Peyer's patch (tissue), 4 donors: ENCODE measurements at places on chromosomes 5 and 9. TPM values are rescaled to one million over a fixed set of nuclear protein-coding genes. Genes with fewer than 3 reads are reported as not detected.
A peak's percentile ranks its signal among the peaks of the same experiment; 100 is the strongest.

AMBP gene
- total RNA-seq = not detected

GRCh38 chr5:122091936-122092600 is 14.0 kb upstream of the LOX start:
- no peak for DNase-seq

MAMDC4 gene
- total RNA-seq = 45.4 TPM

ITGA1 gene
- 21.2 TPM for total RNA-seq

TSLP gene
- total RNA-seq = 0.35 TPM

NPDC1 gene
- total RNA-seq = 54.2 TPM

DNA sequence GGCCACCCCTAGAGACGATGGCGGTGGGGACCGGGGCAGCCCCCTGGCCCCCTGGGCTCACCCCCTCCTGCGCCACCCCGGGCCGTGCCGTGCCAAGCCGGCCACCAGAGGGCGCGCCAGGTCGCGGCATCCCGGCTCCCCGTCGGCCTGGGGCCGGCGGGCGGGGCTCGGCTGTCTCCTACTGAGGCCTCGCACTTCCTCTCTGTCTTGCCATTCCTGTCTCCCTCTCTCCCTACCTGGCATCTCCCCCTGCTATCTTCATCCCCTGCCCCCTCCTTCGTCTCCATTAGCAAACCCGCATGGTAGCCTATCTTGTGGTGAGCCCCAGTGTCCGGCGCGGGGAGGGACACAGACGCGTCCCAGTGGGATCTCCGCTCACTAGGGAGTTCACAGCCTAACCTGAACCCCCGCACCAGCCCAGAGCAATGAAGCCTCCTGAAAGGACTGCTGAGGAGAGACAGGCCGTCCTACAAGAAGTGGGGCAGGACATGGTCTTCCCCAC is 29.8 kb upstream of the FABP6 start:
- DNase-seq = peak; percentile 87
